Stimulated activated effector memory CD8-positive, alpha-beta T cell treated with anti-CD3 and anti-CD28 coated beads, Interleukin-12 subunit alpha, Interleukin-12 subunit beta, amount 100 ng/mL, for 72 hours (primary cell): ENCODE measurements at places on chromosomes 12 and 14.

GRCh38 chr12:108410689-108411088 is 71.6 kb upstream of the CMKLR1 start:
- DNase-seq = no peak

GRCh38 chr12:113697651-113698509 is 226.2 kb upstream of the LHX5 start:
- DNase-seq = no peak

DNA sequence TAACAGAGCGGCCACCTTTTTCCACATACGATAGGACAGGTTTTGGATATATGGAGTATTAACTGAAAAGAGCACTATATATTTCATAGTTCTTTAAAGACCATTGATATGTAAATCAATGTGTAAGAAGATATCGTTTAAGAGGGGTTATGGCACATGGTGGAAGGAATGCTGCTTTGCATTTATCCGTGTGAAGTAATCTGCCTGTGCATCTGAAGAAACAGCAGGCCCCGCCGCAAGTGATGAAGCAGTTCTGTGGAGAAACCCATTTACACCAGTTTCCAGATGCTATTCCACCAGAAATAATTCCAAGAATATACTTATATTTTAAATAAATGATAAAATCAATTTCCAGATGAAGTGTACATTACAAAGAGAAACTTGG is 72.4 kb downstream of the BICD1 start:
- no peak for DNase-seq

- no peak for DNase-seq
Observed at GRCh38 chr12:23014749-23015148, 389.8 kb downstream of the ETNK1 start.

- DNase-seq = no peak
Observed at GRCh38 chr12:21725731-21726130, 48.8 kb downstream of the KCNJ8 start.

DNA sequence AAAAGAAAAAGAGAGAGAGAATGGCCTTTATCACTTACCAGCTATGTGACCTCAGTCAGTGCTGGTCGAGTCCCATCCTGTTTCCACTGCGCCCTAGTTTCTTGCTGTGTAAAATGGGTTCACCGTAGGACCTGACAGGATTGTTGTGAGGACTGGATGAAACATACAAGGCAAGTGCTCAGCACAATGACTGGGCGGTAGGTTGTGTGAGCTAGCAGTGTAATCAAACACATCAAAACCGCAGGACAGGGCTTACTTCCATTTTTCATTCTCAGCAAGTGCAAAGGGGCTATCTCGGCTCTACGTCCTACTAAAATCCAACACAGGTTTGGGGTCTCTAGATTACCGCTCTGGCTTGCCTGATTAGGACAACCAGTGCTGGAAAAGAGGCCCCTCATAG is 36.4 kb upstream of the ATXN2 start:
- no peak for DNase-seq

DNA sequence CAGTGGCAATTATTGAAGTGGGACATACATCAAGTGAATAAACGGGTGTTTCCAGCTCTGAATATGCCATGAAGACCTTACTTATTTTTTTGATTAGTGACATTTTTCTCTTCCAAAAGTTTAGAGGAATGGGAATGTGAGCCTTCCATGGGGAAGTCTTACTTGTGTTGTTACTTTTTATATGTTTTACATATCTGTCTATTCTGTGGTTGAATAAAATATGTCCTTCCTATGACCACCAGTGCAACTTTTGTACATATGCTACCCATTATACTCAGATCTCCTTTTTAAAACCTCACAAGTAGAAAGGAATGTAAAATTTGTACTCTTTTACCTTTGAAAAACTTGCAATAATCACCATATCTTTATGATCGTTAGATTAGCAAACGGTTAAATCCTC is 132.7 kb downstream of the MSRB3 start:
- DNase-seq = no peak
